Fibroblast of skin of scalp (primary cell): ENCODE measurements at places on chromosomes 5 and 9.

DNA sequence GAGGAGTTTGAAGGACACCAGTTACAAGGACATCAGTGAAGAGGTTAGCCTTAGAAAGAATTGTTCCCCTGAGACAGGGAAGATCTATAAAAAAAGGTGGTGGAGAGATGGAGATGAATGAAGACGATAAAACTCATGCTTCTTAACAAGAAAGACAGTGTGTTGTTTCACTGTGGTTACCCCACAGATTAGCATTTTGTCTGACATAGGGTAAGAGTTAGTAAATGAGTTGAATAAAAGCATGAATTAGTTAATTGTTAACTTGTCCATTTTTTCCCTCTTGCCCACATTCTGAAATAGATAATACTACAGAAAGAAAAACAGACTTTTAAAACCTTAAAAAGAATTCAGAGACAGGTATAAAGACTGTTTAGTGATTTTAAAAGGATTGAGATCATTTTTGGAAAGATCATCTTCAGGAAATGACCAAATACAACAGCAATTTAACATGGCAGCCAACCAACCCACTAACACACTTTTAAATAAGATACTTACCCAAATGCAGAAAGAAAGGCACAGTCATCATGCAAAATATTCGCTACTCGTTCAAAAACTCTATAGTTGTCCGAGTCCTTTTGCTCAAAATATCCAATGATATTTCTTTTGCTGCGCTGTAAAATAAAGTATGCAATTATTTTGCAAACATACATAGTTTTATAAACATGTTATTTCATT is 78.5 kb downstream of the ERP44 start:
- DNase-seq, result peak; percentile 21

DNA sequence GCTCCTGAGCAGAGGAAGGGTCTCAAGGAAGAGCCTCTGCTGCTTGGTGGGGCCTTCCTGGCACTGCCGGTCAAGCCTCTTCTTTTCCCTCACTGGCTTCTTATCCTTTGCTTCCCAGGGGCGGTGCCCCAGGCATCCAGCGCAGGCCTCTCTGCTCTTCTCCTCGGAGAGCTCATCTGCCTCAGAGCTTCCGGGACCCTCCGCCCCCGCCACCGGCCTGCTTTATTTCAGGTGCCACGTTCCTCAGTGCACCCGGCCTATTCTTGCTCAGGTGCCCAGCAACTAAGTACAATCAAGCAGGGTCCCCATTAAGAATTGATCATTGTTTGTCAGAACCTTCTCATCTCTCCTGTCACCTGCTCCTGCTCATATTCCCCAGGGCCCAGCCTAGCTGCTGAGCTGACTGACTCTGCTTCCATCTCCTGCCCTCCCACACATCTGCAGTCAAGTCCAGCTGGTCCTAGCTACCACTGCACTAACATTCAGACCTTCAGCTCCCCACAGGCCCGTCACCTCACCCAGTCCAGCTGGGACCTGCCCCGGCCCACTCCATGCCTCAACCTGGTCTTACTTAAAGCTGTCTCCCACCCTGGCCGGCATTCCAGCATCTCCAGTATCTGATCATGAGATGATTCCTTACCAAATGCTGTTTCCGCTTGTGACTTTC is 114.3 kb upstream of the BOD1 start:
- DNase-seq, result no peak

DNA sequence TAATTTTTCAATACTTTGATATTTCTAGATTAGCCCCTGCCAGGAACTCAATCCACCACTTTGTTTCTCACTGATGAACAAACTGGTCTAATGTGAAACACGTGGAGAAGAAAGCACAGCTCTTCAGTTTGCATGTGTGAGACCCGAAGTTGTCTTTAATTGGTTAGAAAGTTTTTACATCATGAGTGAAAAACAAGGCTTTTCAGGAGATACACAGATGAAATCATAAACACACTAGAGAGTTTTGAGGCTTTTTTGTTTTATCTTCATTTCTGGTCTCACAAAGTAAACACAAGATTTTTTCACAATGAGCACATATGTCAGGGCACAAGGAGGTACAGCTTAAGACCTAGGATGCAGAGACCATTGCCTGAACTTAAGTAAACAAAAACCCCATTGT is 84.5 kb upstream of the MOCS2 start:
- DNase-seq, result no peak

DNA sequence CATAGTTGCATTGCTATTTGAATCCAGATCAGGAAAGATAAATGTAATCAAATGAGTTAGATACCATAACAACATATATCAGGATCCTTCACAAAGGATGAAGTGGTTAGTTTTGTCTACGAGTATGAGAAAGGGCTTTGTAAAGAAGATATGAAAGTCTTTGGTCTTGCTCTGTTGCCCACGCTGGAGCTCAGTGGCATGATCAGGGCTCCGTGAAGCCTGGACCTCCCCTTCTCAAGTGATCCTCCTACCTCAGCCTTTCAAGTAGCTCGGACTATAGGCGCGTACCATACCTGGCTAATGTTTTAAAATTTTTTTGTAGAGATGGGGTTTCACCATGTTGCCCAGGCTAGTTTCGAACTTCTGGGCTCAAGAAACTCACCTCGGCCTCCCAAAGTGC is 1.8 kb downstream of the SMC5 start:
- DNase-seq, result no peak

GRCh38 chr5:124908581-124909451 is 162.4 kb upstream of the ZNF608 start:
- peak; percentile 30 for DNase-seq

DNA sequence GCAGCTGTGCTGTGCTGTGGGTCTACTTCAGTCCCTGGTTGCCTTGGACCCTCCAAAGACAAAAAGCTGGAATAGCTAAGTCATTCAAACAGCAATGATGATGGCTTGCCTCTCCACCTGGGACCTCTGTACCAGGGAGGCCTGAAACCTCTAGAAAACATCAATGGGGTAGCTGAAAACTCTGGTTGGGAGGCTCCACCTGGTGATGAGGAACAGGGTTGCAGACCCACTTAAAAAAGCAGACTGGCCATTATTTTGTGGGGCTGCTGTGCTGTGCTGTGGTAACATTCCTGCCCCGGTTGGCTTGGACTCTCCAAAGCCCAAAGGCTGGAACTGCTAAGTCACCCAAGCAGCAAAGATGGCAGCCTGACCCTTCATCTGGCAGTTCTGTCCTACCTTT is 839.3 kb upstream of the ARRDC3 start:
- no peak for DNase-seq

GRCh38 chr9:36964791-36965190 is 69.3 kb downstream of the PAX5 start:
- DNase-seq, result no peak

GRCh38 chr9:38371495-38371894 is 21.0 kb upstream of the ALDH1B1 start:
- no peak for DNase-seq

DNA sequence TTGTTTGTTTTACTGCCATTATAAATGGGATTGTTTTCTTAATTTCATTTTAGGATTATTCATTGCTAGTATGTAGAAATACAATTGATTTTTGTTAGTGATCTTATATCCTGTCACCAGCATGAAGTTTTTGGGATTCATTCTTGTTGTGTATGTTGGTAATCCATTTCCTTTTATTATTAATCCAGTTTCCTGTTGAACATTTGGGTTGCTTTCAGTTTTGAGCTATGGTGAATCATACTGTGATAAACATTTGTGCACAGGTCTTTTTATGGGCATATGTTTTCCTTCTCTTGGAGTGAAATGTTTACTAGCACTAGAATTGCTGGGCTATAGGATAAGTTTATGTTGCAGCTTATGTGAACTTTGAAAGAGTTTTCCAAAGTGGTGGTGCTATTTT is 69.6 kb downstream of the MAN2A1 start:
- no peak for DNase-seq

DNA sequence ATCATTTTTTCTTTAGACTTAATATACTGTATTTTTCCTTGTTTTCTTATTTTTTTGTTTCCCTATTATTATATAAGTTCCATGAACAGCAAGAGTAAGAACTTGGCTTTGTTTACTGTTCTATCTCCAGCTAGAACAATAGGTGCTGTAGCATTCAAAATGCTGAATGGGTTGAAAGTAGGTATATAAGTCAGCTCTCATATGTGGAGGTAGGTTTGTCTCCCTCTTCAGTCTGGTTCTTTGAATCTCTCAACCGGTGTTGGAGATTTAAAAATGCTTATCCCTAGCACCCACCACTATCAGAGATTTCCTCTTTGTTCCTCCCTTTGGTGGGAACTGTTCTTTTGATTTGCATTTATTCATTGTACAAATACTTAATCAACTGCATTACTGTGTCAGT is 87.5 kb upstream of the FSD1L start:
- DNase-seq, result no peak

- DNase-seq, result no peak
Observed at GRCh38 chr5:175317872-175318271, 126.1 kb downstream of the DRD1 start.

- DNase-seq, result no peak
Observed at GRCh38 chr5:60856066-60856465, 12.0 kb upstream of the ELOVL7 start.

DNA sequence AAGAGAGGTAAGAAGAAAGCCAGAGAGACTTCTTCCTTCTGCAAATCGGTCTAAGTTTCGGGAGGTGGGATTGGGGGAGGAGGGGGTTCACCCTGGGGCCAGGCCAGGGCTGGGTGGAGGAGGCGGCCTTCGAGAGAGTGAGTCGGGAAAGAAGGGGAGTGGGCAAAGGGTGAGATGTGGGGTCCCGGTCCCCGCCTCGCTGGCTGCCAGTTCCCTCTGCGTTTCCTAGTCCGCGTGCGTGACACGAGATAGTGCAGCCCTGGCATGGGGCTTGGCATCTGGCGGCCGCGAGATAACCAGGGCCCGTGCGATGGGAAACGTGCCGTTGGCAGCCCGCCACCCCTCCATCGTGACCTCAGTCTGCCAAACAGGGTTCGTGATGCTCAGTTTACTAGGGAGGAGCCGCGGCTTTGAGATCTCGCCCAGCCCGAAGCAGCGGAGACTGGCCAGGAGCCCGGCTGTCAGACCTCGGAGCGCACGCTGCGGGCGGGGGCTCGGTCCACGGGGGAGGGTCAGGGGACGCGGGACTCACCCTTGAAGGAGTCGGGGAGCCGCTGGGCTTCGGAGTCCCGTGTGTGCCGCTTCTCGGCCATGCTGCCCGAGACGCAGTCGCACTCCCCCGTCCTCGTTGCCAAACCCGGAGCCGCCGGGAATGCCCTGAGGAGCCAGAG is at the start of gene STOM:
STOM (minus strand) TSS at position 656 of the 671 bp plus-strand sequence; CDS start at position 593, 63 bp downstream.
- peak; percentile 88 for DNase-seq

GRCh38 chr5:142847898-142848790 is 78.0 kb downstream of the ARHGAP26 start:
- peak; percentile 59 for DNase-seq

GRCh38 chr5:133919148-133920136 is 49.0 kb downstream of the C5orf15 start:
- no peak for DNase-seq

DNA sequence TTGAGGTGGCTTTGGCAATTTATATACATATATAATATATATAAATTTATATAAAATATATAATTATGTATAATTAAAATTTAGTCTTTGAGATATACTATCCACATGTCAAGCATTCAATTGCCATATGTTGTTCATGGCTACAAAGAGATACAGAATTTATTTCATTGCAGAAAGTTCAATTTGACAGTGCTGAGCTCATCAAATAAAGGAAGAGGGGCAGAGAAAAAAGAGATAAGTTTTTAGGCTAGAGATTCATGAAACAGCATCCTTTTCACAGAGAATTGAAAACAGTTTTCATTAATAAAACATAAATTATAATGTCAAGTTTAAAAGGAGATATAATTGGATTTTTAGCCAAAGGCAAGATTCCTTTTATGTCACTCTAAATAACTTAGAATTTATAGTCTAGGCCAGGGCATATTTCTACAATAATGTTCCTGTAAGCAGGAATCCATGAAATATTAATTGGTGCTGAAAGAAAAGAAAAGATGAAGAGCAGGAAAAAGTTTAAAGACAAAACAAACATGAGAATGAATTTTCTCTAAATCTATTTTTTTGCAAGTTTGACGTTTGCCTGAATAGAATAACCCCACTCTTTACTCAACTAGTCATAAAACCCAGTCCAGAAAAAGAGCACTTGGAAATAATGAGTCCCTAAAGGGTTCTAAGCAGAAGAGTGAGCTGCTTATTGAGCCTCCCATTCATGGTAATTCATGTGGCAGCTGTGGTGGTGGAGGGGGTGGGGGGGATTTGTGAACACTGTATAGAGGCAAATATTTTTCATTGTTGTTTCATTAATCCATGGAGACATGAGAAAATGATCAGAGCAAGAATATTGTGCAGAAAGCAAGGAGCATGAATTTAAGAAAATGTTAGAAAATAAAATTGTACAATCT is 1279.5 kb downstream of the CDH12 start:
- no peak for DNase-seq

- peak; percentile 74 for DNase-seq
Observed at GRCh38 chr9:23769307-23769935, 56.6 kb downstream of the ELAVL2 start.

GRCh38 chr5:40141896-40142295 is 537.8 kb upstream of the PTGER4 start:
- no peak for DNase-seq

- DNase-seq, result no peak
Observed at GRCh38 chr5:143418140-143418866, 14.8 kb upstream of the NR3C1 start.

GRCh38 chr9:13083963-13084528 is 195.4 kb downstream of the MPDZ start:
- DNase-seq, result peak; percentile 55

GRCh38 chr9:112332214-112332613 is 1.2 kb downstream of the PTBP3 start:
- no peak for DNase-seq

DNA sequence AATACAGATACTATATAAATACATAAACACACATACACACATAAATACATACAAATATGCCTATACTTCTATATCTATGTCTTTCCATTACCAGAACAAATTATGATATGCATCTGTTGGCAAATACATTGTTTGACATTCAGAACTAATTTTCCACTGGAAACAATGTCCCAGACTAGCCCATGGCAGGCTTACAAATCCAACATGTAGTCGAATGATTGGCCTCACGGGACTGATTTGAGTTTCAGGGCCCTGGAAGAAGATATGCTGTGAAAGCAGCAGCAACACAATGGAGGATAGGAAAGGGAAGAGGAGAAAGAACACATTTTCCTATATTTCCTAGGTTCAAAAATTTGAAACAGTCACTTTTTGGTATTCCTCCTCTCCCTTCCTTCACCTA is 881.1 kb upstream of the DMAC1 start:
- DNase-seq, result no peak

DNA sequence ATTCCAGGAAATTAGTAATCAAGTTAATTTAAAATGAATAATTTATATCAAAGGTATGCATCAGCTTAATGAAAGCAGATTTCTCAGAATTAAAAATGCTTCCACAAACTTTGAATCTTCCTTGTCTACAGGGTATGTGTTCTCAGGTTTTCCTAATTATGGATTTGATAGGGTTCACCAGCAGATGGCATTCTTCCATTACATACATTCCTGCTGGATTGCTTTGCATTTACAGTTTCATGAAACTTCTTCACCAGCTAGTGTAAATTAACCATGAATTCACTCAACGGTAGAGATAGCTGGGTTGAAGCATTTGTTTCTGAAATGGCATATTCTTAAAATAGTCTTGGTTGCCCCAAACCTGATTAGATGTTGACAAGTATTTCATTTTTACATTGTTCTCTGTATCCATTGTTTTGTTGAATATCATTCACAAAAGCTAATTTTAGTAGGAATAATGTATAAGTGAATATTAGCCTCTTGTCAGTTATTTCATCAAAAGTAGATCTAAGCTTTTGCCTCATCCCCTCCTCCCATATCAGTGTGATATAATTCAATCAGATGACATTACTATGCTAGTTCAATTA is 68.7 kb upstream of the WDR41 start:
- DNase-seq, result peak; percentile 54

- no peak for DNase-seq
Observed at GRCh38 chr9:115880221-115880885, 273.2 kb upstream of the PAPPA start.
